ENCODE measurements at places on chromosomes 5 and 9.
A peak's percentile ranks its signal among the peaks of the same experiment; 100 is the strongest.

DNA sequence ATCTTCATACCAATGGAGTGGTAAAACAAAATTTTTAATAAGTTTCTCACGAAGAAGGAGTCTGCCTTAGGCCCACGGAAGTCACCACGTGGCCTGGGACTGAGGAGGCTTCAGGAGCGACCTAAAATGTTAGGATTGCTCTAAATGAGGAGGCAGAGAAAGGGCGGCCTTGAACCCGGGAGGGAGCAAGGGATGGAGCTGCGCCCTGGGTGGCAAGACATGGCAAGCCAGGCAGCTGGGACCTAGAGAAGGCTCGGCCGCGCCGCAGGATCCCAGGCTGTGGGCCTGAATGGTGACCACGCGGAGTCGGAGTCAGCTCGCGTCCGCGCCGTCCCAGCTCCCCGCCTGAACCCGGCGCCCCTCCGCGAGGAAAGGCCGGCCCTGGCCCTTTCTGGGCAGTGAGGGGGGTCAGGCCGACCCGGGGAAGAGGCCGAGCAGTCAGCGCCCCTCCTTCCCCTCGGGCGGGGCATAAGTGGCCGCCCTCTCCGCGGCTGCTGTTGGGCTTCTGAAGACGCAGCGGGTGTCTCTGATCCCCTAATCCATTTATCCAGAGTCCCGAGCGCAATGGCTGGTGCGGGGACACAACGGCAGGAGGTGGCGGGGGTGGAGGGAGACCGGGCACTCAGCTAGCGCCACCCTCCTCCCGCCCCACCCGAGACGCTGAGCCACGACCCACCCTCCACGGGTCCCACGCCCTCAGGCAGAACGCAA, 10.6 kb downstream of the IRX1 start:
- peak; percentile 42 for DNase-seq

DNA sequence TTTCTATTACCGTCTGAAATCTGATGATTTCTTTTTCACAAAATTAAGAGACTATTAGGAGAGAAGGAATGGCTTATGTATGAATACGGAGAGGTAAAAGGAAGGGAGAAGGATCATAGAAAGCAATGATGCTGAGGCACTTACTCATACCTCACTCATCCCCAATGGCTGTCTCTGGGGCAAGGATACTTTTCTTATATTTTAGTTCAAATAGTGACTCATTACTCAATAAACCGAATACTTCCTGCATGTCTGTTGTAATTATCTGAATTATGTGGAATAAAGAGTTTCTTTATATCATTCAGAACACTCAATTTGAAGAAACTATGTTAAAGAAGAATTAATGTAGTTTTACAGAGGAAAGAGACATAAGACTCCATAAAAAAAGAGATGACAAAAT, 284.5 kb upstream of the NUDT12 start:
- DNase-seq: no peak

DNA sequence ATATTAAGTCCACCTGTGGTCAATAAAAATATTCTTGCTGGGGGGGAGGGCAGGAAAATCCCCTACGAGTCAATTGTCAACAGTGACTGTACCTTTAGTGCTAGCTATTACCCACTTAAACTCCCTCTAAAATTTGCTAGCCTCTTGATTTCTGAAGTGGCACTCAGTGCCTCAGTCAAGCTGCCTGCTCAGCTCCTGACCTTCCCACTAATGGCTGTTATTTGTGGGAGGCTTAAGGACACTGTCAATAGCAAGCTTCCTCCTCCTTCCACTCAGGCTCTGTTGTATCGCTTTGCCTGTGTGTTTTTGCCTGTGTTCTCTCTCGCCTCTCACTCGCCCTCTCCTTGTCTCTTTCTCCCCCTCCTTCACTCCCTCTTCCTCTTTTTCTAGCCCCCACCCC, 140.8 kb downstream of the BNC2 start:
- DNase-seq: no peak

GRCh38 chr5:179259731-179260323, 85.4 kb downstream of the ADAMTS2 start:
- DNase-seq: no peak

DNA sequence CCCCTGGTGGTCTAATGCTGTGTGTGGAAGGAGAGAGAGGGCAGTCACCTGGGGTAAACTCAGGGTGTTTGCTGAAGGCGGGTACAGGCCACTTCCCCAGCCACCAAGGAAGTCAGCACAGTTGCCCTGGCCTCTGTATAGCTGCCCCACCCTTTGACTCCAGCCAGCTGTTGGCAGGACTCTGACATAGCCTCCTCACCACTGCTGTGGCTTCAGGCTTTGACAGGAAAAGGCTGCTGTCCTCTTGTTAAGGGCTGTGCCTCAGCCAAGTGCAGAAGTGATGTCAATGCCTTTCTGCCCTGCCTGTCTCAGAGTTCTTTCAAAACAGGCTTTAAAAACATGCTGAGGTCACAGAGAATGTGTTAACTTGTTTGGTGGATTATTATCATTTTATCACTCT, 487.2 kb upstream of the KLF4 start:
- peak; percentile 16 for DNase-seq

Data from muscle of back (tissue), 13 donors.